Stimulated activated CD4-positive, alpha-beta T cell treated with anti-CD3 and anti-CD28 coated beads, Interleukin-2, amount 100 ng/mL, for 24 hours (primary cell): ENCODE measurements at places on chromosomes 12 and 14.

DNA sequence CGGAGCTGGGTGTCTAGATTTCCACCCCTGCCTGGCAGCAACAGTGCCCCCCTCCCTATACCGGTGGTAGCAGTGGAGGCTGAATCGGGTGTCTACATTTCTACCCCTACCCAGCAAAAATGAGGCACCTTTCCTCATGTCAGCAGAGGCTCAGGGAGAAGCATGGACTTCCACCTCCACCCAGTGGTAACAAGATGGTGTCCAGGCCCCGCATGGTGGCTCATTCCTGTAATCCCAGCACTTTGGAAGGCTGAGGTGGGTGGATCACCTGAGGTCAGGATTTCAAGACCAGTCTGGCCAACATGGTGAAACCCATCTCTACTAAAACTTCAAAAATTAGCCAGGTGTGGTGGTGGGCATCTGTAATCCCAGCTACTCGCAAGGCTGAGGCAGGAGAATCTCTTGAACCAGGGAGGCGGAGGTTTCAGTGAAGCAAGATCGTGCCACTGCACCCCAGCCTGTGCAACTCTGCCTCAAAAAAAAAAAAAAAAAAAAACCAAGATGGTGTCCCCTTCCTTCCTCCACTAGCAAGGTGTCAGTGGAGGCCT is 35.5 kb upstream of the OR5AU1 start:
- no peak for DNase-seq

DNA sequence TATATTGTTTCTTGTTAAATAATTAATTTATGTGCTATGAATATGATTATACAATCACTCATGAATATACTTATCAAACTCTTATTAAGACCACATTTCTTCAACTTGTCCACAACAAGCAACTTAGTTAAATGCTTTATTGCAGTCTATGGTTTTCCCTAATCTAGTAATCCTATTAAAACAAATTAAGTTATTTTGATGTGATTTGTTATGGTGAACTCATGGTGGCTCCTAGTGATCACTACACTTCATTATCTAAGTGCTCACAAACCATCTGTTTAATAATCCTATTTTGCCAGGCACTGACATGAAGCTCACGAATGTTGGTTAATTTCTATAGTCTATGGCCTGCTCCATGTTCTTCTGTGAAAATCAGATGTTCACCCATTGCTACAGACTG is 42.9 kb downstream of the INSM2 start:
- no peak for DNase-seq

- DNase-seq, result no peak
Observed at GRCh38 chr14:88227693-88228092, 95.4 kb downstream of the KCNK10 start.

- no peak for DNase-seq
Observed at GRCh38 chr14:103705118-103705503, 10.1 kb downstream of the XRCC3 start.

- DNase-seq, result no peak
Observed at GRCh38 chr12:91566328-91567099, 383.9 kb upstream of the DCN start.
